C1 segment of cervical spinal cord (tissue), 14 donors: ENCODE measurements at places on chromosomes 4 and X.
A peak's percentile ranks its signal among the peaks of the same experiment; 100 is the strongest.

- no peak for DNase-seq
Measured at GRCh38 chr4:37634180-37634579, 52.0 kb downstream of the RELL1 start.

DNA sequence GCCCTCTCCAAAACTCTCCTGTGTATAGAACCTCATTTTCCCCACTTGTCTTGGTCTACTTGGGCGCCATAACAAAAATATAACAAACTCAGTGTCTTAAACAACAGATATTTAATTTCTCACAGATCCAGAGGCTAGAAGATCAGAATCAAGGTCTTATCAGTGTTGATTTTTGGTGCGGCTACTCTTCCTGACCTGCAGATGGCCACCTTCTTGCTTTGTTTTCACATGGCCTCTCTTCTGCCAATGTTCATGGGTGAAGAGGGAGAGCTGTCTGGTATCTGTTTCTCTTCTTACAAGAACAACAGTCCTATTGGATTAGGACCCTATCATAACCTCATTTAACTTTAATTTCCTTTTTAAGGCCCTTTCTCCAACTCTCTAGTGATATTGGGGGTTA is 177.3 kb downstream of the PABPC4L start:
- DNase-seq, result no peak

DNA sequence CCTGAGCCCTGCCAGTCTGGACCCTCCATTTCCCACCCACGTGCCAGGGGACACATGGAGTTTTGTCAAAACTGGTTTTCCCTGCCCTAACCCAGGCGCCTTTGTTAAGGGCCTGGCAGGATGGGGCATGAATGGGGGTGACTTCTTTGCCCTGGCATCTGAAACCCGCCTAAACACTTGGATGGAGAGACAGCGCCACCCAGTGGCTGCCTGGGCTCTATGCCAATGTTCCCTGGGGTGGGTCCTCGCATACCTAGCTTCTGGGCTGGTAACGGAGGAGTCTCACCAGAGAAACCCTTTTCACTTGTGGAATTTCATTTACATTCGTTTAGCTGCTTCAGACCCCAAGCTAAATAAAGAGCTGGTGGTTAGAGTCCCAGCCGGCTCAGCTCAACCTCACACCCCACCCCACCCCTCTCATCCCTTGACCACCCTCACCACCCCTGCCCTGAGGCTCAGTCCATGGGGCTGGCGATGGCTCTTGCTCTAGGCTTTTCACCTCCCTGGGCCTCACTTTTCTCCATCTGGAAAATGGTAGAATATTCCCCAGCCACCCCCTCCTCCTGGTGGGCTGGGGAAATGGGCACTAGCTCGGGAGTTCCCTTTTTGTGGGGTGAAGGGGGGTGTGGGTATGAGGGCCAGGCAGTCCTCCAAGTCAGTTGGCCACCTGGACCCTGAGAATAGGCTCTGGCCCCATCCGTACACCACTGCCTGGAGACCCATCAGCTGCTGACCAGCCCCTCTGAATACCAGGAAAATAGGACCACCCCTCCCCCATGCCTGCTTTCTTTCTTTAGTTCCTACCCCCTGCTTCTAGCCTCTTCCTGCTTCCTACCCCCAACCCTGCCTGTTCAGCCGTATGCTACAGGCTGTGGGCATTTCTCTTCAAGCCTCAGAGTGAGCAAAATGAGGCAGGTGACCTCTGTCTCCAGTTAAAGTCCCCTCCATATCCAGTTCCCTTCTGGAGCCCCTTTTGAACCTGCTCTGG is 57.1 kb upstream of the PJA1 start:
- DNase-seq, result peak; percentile 15

DNA sequence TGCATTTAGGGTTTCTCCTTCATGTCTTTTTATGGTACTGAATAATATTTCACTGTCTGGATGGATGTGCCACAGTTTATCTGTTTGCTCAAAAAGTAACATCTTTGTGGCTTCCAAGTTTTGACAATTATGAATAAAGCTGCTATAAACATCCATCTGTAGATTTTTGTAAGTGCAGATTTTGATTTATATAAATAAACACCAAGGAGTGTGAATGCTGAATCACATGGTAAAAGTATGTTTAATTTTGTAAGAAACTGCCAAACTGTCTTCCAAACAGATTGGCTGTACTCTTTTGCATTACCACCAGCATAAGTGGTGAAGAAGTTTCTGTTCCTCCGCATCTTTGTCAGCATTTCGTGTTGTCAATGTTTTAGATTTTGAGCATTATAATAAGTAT is 158.7 kb upstream of the GIMD1 start:
- DNase-seq, result no peak

DNA sequence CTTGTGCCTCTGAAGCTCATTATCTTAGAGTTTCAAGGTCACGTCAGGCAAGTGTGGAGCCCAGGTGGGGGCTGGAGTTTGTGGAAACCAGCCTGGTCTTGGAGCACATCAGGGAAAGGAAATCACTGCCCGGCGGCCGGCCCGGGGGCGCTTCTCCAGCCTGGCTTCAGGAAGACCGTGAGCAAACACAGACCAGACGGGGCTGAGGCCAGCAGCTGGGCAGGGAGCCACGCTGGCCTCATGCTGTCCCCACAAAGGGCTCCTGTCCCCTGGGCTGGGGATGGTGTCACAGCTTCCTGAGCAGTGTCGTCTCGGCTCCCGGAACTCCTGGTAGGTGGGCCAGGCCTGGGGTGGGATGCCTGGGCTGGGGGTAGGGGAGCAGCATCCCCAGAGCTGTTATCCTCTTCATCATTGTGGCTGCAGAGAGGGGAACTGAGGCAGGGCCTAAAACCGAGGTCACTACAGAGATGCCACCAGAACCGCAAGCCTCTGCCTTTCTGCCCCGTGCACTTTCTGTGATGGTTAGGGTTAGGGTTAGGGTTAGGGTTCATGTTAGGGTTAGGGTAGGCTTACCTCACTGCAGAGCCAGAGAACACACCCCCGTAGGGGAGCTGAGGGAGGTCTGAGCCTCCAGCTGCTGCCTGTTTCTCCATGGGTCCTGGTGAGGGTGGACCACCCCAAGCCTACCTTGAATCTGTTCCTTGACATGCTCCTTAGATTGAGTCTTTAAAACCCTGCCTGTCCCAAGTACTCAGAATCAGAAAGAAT is 77.5 kb downstream of the HTRA3 start:
- no peak for DNase-seq

GRCh38 chrX:16851421-16851820 is 18.7 kb downstream of the RBBP7 start:
- DNase-seq, result no peak

DNA sequence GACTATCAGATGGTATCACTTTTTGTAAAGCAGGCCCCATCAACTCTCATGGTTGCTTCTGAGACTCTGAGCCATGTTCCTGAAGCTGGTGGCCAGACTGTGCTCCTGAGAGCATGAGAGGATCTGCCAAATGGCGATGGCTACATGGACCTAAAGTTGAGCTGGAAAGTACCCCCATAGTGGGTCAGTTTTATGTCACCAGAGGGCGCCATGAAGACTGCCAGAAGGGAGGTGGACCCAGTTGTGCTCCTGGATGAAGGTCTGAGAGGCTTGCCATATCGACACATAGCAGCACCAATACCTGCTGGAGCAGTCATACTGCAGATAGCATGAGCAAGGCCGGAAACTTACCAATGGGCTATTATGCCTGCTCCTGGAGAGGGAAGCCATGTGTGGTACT is 105.7 kb downstream of the SLITRK2 start:
- no peak for DNase-seq

- DNase-seq, result no peak
Measured at GRCh38 chrX:65932173-65933084, 107.5 kb downstream of the VSIG4 start.

DNA sequence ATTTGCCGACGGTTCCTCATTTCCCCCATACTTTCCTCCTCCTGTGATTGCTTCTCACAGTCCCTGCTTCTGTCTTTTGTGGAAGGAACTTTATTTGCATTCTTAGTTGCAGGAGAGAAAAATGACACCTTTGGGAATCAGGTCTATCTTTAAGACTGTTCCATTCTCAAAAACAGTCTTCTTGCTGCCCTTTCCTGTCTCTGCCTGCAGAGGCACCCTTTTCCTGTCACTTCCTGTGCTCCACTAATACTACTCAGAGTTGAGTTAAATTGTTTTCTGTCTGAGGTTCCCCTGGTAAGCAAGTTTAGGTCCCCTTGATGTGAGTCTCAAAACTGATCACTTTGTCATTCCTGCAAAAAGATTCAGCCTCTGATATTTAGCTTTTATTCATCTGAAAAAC is 208.8 kb upstream of the CLNK start:
- DNase-seq, result no peak

- DNase-seq, result no peak
Measured at GRCh38 chr4:88600176-88600838, 8.0 kb downstream of the HERC3 start.

GRCh38 chrX:128078545-128078944 is 26.3 kb upstream of the ACTRT1 start:
- DNase-seq, result no peak

DNA sequence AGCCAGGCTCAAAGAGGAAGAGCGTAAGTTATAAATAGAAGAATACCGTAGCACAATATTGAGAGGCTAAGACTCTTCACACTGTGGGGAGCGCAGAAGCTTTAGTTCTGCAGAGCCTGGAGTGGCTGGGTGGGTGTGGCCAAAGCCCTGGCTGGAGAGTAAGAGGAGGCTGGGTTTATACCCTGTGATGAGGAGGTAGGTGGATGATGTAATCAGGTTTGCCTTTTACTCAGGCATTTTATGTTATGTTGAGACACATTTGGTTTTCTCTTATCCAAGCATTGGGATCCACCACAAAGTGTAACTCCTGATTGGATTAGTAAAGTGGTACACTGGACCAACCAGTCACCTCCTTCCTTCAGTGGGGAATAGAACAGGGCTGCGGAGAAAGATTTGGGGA is 13.9 kb downstream of the CDS1 start:
- DNase-seq, result no peak

DNA sequence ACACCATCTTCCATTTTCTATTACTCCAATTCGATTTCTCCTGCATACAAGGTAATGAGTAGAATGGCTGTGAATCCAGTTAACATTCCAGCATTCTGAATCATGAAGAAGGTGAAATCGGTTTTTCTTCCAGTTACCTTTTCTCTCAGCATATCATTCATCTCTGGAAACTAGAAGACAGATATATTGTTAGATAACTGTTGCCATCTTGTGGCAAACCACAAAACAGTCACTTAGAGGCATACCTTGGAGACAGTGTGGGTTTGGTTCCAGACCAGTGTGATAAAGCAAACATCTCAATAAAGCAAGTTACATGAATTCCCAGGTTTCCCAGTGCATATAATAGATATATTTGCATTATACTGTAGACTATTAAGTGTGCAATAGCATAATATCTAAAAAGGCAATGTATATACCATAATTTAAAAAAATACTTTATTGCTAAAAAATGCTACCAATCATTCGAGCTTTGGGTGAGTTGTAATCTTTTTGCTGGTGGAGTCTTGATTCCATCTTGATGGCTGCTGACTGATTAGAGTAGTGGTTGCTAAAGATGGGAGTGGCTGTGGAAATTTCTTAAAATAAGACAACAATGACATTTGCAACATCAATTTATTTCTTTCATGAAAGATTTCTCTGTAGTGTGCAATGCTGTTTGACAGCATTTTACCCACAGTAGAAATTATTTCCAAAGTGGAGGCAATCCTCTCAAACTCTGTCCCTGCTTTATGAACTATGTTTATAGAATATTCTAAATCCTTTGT is 82.1 kb downstream of the SLC39A8 start:
- no peak for DNase-seq

DNA sequence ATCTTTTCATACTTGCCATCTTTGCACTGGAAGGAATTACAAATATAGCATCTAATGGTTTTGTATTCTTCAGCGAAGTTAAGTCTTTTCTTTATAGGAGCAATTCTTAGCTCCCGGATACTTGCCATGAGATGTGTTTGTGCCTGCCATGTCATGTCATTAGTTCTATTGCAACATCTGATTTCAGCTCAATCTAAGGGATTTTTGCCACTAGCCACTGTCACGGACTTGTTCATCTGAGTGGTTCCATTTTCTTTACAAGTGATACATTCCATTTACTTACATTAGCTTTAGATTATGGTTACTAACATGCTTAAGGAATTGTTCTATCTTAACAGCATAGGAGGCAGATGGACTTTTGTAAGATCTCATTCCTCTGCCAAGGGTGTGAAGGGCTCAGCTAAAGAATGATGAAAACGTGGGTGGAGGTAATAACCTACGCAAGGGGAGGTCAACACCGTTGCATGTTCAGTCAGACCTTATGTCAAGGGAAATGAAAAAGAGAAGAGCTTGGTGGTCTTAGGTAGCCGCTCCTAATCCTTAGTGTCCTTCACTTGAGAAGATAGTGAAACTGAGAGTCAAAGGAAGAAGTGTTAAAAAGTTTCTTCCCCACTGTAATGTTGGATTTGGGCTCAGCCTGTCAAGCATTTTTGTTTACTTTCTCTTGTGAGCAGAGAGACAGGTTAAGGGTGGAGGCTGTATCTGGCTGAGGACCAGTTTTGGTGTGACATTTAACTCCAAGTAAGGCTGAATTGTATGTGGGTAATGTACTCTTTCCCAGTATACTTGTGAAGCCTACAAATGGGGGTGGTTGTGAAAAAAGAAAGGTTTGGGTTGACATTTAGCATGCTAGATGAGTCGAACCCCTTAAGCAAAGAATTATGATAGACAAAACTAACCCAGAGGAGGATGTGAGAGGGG is 3.6 kb upstream of the KLHL2 start:
- DNase-seq, result no peak

- DNase-seq, result no peak
Measured at GRCh38 chrX:37993837-37994619, 12.3 kb upstream of the SYTL5 start.

DNA sequence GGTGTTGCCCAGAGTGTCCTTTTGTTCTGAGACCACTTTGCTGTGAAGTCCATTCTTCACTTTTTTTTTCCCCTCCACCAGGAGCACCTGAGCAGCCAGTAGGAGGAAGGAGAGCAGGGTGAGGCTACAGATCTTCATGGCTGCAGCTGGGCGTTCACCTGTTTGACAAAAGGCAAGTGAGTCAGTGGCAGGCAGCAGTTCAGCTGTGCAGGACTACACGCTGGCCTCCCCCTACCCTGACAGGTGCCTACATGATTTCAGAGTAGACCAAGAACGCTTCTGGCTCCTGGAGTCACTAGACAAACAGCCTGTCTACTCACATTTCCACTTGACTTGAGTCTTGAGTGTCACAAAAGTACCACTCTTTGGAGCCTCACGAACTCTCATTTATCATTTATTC is 2.0 kb downstream of the FGFBP1 start:
- no peak for DNase-seq

GRCh38 chr4:15270201-15270600 is 157.6 kb upstream of the C1QTNF7 start:
- no peak for DNase-seq

GRCh38 chr4:21949073-21949457 is 493 bp upstream of the KCNIP4 start:
- no peak for DNase-seq

GRCh38 chr4:150580306-150580705 is 1.6 kb upstream of the MAB21L2 start:
- DNase-seq, result no peak

- no peak for DNase-seq
Measured at GRCh38 chr4:187357045-187357643, 633.5 kb upstream of the FAT1 start.

DNA sequence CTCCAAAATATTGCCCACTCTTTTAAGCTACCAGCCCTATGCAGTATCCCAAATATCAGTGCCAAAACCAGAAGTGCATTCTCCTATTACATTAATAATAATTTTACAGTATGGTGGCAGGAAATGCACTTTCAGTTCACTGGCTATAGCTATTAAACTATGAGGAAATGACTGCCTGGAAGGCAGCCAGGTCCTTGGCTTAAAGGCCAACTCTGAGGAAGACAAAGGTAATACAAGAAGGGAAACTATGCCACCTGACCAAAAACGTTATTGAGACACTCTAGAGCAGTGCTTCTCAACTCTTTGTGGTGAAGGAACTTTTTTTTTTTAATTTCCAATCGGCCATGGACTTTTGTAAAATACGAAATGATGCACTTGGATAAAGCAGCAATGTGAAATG is 133.6 kb upstream of the VAMP7 start:
- DNase-seq, result no peak
